ENCODE measurements at places on chromosomes 3 and 15.

DNA sequence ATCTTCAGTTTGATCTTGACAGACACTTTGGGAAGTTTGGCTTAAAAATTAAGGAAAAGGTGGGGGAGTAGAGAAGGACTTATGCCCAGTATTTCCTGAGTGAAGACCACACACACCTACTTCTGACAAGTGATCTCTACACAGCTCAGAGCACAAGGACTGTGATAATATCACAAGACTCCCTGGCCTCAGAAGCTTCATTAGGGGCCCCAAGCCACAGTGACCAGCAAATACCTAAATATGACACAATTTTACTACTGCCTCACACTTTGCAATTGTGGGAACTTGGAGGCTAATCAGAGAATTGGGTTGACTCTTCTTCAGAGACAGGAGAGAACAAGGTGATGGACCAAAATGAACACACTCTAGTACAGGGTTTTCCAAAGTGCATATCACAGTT lies 2.6 kb downstream of the ILDR1 start:
- DNase-seq = no peak

DNA sequence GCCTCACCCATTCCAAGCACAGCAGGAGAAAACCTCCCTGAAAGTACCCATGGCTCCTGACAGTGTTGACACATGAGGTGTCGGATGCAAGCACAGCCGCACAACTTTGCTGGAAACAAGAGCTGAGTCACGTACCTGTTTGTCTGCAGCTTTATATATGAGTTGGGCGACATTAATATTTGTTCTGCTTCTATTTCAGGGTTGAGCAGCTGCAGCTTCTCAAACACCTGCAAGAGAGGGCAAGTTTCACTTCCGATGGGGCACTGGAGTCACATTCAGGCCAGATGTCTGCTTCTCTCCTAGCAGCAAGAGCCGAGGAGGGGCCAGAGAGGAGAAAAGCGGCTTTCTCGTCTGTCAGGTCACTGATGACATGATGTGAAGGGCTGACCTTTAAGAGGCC lies 88.0 kb downstream of the NUP210 start:
- no peak for DNase-seq

- DNase-seq = no peak
Observed at GRCh38 chr15:66186049-66186825, 67.3 kb downstream of the MEGF11 start.

DNA sequence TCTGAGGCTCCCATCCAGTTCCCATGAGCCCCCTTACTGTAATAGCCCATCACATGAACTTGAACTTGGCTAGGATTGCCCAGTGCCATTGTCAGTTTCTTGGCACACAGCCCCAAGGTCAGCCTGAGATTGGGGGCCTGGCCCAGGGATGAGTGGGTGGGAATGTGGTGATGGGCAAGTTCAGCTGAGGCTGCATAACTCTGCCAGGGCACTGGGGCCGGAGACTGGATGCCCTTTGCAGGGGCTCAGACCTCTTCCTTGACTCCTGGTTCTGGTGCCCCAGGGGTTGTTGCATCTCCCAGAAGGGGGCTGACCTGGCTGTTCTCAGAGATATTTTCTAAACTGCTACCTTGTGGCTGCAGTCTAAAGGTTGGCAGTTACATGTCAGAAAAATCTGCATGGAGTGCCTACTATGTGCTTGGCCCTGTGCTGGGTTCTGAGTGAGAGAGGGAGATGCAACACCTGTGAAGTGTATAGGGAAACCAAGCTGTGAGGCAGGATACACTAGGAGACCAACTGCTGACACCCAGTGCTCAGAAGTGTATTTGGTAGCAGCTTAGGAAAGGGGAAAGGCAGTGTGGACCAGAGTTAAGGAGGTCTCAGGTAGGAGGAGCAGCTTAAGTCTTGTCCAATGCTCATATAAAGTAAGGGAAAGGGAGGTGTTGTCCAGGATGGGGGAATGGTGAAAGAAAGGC lies 74.8 kb upstream of the PRR23C start:
- DNase-seq = no peak

- DNase-seq = no peak
Observed at GRCh38 chr15:34514251-34514670, 69.2 kb downstream of the GOLGA8B start.

- DNase-seq = no peak
Observed at GRCh38 chr3:193301433-193301832, 60.4 kb downstream of the PLAAT1 start.

GRCh38 chr3:106213954-106214353 lies 345.1 kb upstream of the CBLB start:
- DNase-seq = no peak

Measured in NCI-H1930 (cell line).